Stimulated activated naive CD8-positive, alpha-beta T cell treated with anti-CD3 and anti-CD28 coated beads, Interleukin-15, amount 100 ng/mL, for 72 hours (primary cell): ENCODE measurements at places on chromosomes 2 and 18.

- DNase-seq, result no peak
These were observed 177.5 kb downstream of the ANAPC1 start for GRCh38 chr2:111706481-111707001.

- no peak for DNase-seq
These were observed 1492.5 kb upstream of the TMEFF2 start for GRCh38 chr2:193687195-193687594.

- no peak for DNase-seq
These were observed 119.4 kb downstream of the LPIN1 start for GRCh38 chr2:11865805-11866204.

DNA sequence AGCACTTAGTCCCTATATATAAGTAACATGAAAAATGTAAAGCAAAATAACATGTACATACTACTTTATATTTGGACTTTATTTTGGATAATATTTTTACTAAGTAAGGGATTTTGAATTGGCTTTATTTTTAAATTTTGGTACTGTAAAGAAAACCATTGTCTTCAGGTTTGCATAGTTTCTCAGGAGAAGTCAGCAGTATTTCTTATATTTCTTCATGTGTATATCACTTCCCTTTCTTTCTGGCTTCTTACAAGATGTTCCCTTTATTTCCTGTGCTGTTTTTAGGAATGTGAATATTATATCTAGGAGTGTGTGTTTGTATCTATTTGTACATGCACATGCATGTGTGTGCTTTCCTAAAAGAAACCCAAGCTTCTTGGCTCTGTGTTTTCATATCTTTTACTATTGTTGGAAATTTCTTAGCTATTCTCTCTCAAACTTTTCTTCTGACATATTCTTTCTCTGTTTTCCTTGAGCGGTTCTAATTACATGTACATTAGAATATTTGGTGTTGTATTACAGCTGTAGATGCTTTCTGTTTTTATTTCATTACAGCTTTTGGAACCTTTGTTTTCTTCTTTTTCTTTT, 1549.7 kb upstream of the ACVR2A start:
- DNase-seq, result no peak
